ENCODE measurements at places on chromosomes 2 and 18.
A peak's percentile ranks its signal among the peaks of the same experiment; 100 is the strongest.

GRCh38 chr2:211035548-211036185 lies 479.3 kb downstream of the CPS1 start:
- DNase-seq = no peak

DNA sequence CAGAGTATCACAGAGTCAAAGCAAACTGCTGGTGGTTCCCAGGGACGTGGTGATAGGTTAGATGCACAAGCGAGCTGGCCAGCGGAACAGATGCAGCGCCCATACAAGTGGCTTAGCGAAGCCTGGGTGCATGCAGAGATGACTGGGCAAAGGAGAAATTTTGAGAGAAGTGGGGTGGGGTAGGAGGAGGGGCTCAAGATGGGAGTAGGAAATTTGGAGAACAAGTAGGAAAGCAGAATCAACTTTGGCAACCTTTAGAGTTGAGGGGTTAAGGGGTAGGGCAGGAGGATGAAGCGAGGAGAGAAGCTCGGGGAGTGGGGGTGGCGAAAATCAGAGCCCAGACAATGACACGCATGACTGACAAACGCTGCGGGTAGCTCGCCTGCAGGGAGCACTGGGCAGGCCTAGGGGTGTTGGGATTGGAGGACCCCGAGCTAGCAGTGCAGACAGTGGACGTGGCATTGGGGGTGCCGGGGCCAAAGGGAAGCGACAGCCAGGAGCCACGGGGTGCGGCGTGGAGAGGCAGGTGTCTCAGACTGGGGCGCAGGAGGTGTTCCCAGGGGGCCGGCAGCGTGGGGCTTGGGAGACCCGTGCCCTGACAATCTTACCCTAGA lies 431 bp downstream of the FAM98A start:
- DNase-seq = peak; percentile 64

DNA sequence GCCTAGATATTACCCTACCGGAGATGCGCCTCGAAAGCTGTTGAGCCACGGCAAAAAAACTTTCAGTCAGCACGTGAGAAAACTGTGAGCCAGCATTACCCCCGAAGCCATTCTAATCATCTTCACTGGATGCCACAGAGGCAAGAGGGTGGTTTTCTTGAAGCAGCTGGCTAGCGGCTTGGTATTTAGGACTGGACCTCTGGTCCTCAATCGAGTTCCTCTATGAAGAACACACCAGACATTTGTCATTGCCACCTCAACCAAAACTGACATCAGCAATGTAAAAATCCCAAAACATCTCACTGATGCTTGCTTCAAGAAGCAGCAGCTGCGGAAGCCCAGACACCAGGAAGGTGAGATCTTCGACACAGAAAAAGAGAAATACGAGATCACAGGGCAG lies 52.8 kb upstream of the SLC66A3 start:
- no peak for DNase-seq

DNA sequence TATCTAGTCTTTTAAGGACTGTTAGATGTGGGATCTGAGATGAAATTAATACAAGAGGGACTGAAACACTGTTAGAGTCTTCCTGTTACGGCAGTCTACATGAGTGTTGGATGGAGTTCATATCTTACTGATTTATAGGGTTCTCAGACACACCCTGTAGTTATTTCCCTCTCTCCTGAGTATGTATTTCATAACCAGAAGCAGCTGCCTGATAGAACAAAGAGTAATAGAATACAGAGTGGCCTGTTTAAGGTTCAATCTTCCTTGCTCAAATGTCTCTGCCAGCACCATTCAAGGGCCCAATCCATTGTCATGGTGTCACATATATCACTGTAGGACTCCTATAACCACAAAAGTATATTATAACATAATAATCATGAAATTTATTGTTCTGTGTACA lies 1229.1 kb upstream of the ACVR2A start:
- no peak for DNase-seq

DNA sequence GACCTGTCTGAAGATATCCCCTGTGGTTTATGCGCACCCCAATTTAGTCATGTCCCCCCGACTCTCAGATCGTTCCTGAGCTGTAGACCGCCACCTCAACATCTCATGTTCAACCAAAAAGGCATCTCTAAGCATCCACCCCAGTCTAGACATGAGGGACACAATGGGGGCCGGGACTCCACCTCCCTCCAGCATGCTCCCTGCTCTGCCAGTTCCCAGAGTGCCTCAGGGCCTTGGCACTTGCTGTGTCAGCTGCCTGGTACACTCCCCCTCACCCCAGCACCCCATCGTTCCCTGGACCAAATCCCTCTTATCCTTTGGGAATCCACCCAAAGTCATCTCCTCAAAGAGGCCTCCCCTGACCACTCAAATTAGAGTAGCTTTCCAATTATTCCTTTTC lies 22.2 kb downstream of the TNS1 start:
- DNase-seq = no peak

GRCh38 chr2:118925981-118926380 lies 16.0 kb upstream of the MARCO start:
- DNase-seq = no peak

- DNase-seq = no peak
These were observed 26.4 kb downstream of the KLHL23 start for GRCh38 chr2:169759987-169760386.

DNA sequence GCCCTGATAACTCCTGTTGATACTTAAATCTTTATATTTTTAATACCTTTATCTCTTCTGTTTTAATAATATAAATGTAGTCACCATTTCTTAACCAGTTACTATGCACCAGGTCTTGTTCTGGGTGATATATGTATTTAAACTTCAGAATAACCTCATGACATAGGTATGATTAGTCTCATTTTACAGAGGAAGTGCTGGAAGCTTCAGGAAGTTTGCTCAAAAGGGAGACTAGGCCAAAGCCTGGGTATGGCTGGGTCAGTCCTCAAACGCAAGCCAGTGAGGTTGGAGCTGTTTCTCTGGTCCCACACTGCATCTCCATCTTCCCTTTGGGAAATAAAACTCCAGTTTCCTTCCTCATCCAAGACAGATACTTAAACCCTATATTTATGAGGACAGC lies 204.7 kb upstream of the TANK start:
- no peak for DNase-seq

DNA sequence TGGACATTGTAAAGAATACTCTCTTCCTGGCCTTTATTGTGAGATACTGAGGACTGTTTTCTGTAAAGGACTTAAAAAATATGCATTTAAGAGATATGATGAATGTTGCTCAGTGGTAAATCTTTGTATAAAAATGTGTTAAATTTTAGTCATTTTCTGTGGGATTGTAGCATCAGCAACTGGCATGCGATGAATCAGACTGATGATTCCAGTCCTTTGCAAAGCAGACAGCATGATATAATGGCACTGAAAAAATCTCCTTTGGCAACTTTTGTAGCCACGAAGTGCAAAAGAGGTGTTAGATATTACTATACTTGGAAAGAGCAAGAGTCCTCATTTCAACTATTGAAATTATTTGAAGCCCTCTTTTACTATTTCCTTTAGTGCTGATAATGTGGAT lies 678.7 kb downstream of the PLCL1 start:
- DNase-seq = no peak

DNA sequence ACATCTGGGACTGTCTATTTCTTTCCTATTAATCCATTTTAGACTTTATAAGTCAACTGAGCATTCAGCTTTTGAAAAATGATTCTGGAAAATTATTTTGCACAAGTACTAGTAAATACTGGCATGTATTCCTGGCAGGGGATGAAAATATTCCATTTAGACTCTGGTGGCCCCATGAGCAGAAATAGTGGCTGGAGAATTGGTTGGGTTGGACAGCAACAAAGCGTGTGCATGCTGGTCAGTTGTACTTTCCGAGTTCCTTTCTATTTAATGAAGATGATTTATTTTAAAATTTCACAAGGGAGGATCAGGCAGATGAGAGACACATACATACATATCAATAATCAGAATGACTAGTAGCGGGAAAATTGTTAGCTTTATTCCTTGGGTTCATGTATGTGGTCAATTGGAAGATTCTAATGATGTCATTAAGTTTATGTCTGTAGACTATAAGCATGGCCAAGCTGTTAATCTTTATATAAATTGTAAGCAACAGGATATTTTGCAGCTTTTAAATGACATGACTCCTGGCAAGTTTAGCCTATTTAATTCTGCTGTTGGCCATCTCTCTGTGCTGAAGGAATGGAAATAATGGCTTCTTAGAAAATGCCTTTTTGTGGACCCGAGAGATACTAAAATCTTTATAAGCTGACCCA lies 541.6 kb downstream of the SLC4A3 start:
- DNase-seq = no peak

DNA sequence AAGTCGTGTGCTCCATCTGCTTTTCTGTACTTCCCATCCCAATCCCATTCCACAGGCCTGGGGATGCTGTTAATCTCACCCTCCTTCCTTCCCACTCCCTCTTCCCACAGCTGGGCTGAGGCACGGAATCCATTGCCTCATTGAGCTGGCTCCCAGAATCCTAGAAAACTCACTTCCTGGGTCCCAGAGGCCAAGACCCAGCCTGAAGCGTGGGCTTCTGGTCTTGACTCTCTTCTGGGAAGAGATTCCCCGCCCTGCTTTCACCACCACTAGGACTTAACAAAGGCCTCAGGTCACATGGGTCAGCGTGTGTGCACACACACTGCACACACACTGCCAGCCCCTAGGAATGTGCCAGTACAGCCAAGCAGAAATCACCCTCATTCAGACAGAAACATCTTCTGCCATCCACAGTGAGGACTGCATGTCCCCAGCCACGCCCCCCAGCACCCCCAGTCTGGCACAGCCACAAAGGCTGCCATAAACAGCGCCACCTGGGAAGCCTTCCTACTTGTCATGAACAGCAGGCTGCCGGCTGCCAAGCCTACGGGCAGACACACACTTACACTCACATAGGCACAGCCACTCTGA lies 165.8 kb downstream of the TNS1 start:
- DNase-seq = no peak

GRCh38 chr18:52844323-52844722 lies 504.3 kb downstream of the DCC start:
- no peak for DNase-seq

DNA sequence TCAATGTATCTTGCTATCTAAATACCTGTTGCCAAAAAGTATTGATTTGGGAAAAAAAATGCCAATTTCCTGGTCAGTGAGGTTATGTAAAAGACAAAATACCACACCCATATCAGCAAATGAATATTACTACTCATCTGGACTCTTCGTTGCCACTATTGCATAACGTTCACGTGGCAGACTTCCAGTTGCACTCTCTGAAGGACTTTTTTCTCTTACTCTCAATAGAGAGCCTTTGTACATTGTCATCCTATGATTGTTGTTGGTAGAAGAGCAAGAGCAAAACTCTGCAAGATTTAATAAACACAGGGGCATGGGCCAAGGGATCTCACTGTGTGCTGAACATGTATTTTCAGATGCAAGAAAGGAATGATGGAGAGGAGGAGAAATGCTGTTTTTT lies 689.8 kb downstream of the MBD2 start:
- no peak for DNase-seq

DNA sequence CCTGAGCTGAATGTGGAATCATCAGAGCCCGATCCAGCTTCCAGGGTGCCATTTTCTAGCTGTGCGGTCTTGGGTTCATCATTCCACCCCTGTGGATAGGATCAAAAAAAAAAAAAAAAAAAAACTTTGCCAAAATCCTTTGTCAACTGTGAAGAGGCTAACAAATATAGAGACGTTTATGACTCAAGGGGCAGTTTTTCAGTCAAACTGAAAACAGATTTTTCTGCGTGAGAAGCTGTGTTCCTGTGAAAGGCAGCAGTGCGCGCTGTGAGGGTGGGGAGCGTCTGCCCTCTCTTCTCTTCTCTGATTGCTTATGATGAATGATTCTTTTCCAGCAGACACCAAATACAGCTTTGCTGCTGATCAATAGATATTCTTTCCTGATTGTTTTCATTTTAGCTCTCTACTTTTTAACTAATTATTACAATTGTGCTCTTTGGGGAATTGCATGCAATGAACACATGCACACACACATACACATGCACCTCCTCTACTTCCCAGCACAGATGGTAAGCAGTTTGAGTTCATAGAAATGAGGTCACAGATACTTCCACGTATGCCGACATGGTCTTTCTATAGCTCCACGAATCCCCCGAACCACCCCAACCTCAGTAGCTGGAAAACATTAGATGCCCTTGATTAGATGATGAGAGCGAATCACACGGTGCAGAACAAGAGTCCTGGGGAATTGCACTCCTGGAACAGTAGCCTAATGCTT lies 175.4 kb downstream of the NRP2 start:
- DNase-seq = no peak

DNA sequence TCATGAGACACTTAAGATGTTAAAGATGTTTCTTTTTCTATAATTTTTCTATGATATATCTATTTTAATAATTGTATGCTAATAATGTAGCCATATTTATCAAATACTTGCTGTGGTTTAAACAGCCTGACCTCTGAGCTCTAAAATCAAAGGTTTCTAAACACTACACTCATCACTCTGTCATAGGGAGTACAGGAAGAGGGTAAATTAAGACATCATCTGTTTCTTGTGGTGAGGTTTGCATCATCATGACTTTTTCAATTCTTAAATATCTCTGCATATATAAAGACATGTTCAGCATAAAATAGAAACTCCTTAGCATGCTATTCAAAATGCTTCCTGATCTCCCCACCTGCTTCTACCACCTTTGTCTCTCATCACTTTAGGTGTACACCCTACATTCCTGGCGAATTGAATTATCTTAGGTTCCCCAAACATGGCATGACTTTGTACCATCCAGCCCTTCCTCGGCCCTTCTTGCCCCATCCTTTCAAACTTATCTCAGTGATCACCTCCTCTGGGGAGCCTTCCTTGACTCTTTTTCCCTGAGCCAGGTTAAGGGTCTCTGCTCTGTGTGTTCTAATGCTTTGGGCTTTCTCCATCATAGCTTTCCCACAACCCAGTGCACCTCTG lies 105.3 kb upstream of the TTN start:
- no peak for DNase-seq

GRCh38 chr18:12005538-12006487 lies 24.5 kb downstream of the IMPA2 start:
- no peak for DNase-seq

GRCh38 chr2:28268386-28268785 lies 124.3 kb upstream of the FOSL2 start:
- no peak for DNase-seq
